Stimulated activated CD8-positive, alpha-beta memory T cell treated with anti-CD3 and anti-CD28 coated beads, Interleukin-7, amount 100 ng/mL, for 1 hour (primary cell): ENCODE measurements at places on chromosomes 3 and 15.

GRCh38 chr3:153343988-153344782 is 182.2 kb downstream of the RAP2B start:
- no peak for DNase-seq

DNA sequence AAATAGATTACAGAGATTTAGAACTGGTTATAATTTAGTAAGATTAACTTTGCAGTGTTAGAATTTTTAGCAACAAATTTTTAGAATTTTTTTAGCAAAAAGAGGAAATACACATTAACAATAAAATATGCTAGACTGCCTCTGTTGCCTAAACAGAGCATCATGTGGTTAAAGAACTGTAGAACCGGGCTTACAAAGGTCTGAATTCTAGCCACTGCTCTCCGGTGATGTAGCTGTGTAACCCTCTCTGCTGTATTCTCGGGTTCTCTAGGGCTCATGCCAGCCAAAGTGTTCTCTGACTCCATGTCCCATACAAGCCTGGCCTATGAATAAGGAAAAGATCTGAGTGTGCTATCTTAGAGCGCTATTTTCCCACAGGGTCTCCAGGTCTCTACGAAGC is 2.9 kb upstream of the P2RY12 start:
- DNase-seq = no peak

- no peak for DNase-seq
These were observed 38.0 kb downstream of the FEM1B start for GRCh38 chr15:68315495-68316031.

- no peak for DNase-seq
These were observed 93.6 kb downstream of the TBC1D2B start for GRCh38 chr15:77983708-77984445.

DNA sequence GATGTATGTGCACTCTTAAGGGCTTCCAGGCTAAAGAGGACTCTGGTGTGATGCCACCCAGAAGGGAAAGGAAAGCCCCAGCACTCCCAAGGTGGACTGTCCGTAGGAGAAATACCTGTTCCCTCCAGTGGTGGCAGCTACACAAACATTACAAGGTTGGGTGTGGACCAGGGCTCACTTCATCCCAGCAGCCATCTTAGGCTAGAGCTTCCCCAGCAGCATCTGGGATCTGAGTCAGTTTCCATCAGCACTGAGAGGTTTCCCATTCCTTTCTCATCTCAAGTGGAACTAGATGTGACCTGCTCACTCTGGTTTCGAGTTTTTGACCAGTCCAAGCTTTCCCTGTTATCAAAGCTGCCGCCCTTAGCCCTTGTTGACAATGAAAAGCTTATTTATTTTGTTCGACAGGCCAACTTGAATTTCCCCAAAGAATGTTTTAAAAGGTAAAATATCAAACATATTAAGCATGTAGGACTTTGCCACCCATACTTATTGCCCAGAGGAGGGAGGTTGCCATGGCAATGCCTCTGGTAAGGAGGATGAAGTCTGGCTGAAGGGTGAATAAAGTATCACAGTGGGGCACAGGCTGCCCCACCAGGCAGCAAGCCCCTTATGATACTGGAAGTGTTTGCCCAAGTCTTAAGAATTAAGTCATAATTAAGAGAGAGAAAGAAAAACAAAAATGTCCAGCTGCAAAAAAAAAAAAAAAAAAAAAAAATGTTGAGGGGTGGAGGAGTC is 28.9 kb downstream of the CLDN18 start:
- DNase-seq = no peak

DNA sequence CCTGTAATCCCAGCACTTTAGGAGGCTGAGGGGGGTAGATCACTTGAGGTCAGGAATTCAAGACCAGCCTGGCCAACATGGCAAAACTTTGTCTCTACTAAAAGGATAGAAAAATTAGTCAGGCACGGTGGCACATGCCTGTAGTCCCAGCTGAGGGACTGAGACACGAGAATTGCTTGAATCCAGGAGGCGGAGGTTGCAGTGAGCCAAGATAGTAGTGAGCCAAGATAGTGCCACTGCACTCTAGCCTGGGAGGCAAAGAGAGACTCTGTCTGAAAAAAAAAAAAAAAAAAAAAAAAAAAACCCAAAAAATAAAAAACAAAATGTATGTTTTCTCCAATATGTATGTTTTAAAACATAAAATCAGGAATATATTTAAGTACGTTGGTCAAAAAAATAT is 16.3 kb downstream of the TARS3 start:
- no peak for DNase-seq
